ENCODE measurements at places on chromosomes 5 and 9.

DNA sequence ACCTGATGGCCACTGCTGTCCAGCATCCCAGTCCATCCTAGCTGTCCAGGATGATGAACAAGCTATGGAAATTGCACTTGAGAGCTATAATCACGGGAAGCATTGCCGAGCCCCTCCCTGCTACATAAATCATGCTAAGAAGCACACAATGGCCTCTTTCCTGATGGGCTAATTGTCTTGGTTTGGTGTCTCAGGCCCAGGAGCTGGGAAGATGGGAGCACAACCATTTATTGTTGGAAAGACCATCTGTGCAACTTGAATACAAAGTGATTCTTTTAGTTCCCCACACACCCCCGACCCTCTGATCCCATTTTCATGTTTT lies 80.4 kb downstream of the RGS3 start:
- DNase-seq = no peak

- no peak for DNase-seq
Measured at GRCh38 chr5:83357621-83358231, 113.8 kb upstream of the VCAN start.

- DNase-seq = no peak
Measured at GRCh38 chr5:81354093-81354492, 39.8 kb downstream of the ACOT12 start.

GRCh38 chr9:121499177-121499426 lies 542 bp downstream of the GGTA1 start:
- no peak for DNase-seq

DNA sequence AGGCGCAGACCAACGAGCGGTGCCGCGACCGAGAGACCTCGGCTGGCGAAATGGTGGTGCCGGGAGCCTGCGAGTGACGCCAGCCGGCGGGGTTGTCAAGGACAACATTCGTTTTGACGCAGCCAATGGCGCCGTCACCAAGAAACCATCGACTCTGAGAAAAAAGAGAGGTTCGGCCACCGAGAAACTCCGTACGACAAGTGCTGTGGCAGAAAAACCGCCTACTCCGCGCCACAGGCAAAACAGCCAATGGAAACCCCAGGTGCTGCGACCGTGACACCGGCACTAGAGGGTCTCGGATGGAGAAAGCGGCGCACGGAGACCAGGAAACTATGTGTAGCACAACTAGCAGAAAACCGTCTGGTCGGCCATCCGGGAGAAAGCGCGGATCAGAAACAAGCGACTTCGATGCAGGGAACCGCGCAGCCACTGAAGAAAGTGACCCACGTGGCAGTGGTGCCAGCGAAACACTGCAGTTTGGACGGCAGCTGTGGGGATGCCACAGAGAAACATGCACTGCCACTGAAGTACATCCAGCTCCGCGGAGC lies 88.8 kb downstream of the ANXA2R start:
- no peak for DNase-seq

DNA sequence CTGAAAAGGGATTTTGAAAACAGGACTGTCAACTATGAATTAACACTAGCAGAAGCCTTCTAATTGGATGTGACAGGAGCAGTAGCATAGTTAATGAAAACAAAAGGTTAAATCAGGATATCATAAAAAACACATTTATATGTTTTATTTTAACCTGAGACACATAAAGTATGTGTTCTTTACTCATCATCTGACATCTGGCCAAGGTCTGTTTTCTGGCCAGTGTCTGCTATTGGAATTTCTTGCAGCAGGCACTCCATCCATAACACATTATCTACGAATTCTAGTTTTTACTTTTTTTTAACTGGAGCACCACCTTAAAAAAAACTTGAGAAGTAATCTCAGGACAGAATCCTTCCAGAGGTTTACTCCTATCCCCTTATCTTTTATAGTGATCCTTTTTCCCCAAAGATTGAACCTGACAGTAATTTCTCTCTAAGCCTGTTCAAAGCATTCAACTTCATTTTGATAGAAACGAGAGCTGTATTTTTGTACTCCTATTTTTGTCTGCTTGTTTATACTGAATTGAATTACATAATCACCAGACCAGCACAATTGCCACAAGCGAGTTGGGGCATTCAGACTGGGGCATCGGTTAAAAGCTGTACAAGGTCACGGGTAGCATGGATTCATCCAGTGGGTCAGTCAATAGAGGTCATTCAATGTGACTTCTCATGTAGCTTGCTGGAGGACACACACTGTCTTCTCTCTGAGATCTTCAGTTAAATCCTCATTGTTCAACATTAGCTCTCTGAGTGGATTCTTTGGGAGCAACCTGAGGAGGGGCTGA lies 205.6 kb upstream of the CLINT1 start:
- no peak for DNase-seq

- no peak for DNase-seq
Measured at GRCh38 chr5:78706825-78707224, 58.3 kb upstream of the LHFPL2 start.
